ENCODE measurements at places on chromosomes 4 and X.

GRCh38 chr4:27005905-27006590, 145.4 kb downstream of the STIM2 start:
- no peak for DNase-seq

DNA sequence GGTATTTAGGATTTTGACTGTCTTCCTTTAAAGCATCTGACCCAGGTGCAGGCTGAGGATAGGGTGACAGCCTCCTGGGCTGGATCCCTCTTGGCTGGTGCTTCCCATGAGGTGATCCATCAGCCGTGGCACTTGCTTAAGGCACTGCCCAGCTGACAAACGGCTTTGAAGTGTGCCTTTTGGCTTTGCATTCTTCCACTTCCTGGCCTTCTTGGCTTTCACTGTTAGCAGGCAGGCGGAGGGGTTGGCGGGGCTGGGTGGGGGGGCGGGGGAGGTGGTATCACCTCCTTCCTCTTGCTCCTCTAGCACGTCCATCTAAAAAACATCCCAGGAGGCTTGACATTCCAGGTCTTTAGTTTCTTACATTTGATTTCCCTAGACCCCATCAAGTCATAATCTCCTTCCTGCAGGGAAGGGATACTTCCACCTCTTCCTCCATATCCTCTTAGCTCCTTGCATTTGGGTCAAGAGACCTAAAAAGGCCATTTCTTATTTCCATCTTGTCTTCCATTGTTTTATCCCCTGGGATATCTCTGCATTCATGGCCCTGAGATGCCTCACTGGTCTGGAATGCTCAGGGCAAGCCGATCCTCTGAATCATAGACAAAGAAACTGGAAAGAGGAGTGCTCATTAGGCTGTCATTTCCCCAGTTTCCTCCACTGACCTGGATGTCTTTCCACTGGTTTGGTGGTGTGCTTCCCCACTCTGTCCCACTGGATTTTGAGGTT, 11.3 kb upstream of the APLN start:
- DNase-seq, result no peak

DNA sequence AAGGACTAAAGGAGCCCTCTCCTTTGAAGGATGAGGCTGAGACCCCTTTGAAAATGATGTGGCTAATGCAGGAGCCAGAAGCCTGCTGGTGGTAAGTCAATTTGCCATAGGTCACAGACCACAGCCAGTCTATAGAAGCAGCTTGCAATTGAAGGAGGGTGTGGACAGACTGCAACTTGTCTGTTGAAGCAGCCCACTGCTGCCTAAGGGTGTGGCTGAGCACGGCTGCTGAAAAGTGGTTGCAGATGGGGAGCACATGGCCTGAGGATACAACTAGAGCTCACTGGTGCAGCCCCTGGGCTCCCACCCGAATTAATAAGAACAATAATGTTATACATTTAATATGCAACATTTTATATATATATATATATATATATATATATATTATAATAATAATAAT, 11.4 kb upstream of the EXOC1L start:
- DNase-seq, result no peak

- no peak for DNase-seq
Measured at GRCh38 chr4:28317221-28317620, 1456.6 kb downstream of the STIM2 start.

DNA sequence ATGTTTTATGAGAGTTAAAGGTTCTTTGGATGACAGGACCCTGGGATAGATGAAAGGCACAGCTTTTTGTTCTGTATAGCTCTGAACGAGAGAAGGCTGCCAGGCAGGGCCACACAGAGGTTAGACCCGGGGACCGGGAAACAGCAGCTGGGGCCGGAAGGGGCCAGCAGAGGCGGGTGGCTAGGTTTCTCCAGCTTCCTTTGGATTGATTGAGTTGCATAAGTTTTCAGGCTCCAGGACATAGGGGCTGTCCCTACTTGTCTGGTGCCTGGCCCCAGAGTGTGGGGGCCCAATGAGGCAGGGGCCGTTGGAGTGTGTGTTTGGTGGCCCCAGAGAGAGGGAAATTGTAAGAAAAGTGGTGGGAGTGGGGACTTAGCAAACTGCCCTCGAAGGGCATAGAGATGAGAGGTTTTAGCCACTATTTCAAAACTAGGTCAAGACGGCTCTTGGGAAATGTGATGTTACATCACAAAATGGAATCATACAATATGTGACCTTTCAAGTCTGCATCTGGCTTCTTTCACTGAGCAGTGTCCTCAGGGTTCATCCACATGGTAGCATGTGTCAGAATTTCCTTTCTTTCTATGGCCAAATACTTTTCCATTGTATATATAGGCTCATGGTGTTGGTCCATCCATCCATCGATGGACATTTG, 3.7 kb downstream of the ZFP92 start:
- DNase-seq, result no peak

- no peak for DNase-seq
Measured at GRCh38 chr4:95929448-95930064, 89.7 kb downstream of the PDHA2 start.

- DNase-seq, result no peak
Measured at GRCh38 chr4:140888054-140888453, 131.9 kb upstream of the TBC1D9 start.

- no peak for DNase-seq
Measured at GRCh38 chr4:185020293-185020808, 2.1 kb downstream of the HELT start.

GRCh38 chr4:170089274-170089667, 485 bp downstream of the AADAT start:
- DNase-seq, result no peak

DNA sequence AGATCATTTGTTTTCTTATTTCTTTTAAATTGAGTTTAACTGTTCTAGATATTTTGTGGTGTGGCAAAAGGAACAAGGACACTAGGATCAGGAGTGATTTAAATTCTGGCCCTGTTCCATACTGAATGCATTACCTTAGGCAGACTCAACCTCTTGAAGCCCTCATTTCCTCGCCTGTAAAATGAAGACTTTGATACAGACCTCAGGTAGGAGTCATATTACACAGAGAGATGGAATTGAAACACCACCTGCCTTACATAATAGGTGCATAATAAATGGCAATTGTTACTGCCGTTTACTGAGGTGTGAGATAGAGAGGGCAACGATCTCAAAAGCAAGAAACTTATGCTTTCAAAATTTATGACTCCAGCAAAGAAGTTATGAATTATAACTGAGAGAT, 28.2 kb upstream of the RASSF6 start:
- DNase-seq, result no peak

DNA sequence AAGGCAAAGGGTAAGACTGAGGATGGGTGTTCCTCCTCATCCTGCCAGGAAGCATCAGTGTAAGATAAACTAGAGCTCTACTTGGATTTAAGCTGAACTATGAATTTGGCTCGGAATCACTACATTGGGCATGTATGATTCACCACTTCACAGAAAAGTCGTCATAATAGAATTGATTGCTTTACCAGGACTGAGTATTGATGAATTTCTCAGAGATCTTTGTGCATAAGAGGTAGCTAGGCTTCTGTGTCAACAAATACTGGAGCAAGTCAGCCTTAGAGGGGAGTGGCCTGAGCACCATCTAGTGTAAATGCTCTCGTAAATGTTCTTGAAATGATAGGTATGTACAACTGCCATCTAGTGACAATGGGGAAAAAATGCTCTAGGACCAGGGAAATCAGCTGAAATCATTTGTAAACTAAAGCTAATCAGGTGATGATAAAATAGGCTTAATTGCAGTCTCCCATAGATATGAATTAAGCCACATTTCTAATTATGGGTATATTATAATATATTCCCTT, 309.5 kb upstream of the FMR1 start:
- no peak for DNase-seq

DNA sequence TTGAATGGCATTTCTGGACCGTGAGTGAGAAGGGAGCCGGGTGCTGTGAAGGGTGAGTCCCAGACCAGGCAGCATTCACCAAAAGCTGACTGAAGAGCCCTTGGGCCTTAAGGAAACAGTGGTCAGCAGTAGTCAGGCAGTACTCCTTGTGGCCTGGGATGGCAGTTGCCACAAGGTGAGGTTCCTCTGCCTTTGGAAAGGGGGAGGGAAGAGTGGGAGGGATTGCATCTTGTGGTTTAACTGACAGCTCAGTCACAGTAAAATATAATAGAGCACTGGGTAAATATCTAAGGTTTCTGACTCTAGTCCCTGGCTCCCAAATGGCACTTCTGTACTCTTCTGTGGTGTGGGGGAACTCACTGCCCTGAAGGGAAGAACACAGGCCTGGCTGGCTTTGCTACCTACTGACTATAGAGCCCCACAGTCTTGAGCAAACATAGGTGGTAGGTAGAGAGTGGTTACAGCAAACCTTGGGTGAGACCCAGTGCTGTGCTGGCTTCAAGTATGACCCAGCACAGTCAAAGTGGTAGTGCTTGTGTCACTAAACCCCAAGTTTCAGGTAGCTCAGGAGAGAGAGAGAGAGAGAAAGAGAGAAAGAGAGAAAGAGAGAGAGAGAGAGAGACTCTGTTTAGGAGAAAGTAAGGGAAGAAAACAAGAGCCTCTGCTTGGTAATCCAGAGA, 154.2 kb downstream of the TEX11 start:
- no peak for DNase-seq

- DNase-seq, result no peak
Measured at GRCh38 chr4:69147334-69147733, 51.1 kb downstream of the UGT2B7 start.

DNA sequence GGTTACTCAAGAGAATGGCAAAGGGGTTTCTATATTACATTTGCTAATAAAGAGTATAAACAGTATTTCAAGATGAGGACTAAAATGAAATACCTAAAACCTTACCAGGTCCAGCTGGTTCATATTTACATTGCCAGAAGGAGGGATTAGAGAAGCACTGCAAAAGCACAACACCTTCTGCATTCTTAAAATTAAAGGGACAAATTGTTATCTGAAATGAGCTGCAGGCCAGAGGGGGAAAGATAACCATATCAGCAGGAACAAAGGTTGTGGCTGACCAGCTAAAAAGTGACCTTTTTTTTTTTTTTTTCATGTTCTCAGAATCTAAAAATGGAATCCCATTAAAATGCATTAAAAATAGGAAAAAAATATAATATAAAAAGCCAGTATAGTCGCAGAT, 39.7 kb downstream of the AFF2 start:
- DNase-seq, result no peak

DNA sequence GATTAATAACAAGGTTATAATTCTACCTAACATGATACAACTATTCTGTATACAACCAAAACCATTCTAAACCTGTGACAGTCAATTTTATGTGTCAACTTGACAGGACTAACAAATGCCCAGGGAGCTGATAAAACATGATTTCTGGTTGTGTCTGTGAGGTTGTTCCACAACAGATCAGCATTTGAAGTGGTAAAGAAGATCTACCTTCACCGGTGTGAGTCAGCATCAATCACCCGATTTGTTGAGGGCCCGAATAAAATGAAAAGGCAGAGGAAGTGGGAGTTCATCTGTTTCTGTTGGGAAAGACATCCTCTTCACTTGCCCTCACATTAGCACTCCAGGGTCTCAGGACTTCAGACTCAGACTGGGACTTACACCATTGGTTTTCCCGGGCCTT, 187.9 kb downstream of the MAB21L2 start:
- DNase-seq, result no peak

Measured in stimulated activated CD8-positive, alpha-beta memory T cell treated with anti-CD3 and anti-CD28 coated beads, Interleukin-15, amount 100 ng/mL, for 24 hours (primary cell).